M059J (cell line): ENCODE measurements at places on chromosomes 2 and 18.

DNA sequence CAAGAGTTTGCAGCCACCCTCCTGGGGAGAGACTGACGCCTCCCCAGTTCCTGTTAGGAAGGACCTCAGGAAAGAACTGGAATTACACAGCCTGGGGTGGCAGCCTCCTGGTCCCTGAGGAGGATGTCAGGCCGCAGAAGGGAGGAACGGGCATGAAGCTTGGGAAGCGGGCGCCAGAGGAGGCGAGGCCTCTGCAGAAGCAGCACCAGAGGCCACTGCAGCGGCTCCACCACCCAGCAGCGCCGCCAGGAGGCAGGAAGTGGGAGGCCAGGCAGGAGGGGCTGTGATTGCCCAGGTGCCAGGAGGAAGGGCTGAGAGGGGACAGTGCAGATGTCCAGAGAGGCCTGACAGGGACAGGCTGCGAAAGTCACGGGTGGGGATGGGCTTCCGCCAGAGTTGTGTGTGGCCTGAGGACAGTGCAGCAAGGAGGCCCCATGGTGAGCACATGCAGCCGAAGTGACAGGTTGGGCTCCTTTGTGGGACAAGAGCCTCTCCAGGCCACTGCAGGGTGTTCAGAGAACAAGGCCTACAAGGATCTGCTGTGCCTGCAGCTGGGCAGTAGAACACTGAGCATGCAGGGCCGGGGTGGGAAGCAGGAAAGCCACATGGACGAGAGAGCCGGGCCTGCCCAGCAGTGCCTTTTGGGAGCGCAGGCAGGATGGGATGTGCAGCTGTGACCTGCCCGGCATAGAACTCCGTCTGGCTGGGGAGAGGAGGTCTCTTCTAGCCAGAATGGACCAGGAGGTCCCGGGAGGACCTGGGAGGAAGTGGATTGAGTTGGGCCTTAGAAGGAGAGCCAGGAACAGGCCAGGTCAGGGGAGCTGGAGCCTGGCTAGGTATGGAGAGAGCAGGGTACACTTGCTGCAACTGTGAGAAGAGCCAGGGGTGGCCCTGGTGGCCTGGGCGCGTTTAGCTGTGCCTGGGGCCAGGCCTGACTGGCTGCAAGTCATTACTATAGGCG lies 39.1 kb upstream of the ALPP start:
- DNase-seq = no peak

DNA sequence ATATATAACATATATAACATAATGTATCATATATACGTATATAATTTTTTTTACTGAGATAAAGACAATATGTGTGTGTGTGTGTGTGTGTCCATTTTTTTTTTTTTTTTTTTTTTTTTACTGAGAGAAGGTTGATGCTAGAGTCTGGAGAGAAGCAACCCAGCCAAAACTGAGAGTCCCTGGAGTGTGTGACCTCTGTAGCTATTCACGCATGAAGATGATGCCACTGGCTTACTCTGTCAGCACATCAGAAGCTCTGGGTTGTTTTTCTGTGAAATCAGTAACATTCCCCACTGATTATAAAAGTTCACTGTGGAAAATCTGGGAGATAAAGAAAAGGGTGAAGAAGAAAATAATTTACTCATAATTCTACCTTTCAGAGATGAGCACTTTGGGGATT lies 27.2 kb downstream of the CCDC195 start:
- DNase-seq = no peak

- no peak for DNase-seq
These were observed 143.5 kb downstream of the TCF4 start for GRCh38 chr18:55444536-55444935.

DNA sequence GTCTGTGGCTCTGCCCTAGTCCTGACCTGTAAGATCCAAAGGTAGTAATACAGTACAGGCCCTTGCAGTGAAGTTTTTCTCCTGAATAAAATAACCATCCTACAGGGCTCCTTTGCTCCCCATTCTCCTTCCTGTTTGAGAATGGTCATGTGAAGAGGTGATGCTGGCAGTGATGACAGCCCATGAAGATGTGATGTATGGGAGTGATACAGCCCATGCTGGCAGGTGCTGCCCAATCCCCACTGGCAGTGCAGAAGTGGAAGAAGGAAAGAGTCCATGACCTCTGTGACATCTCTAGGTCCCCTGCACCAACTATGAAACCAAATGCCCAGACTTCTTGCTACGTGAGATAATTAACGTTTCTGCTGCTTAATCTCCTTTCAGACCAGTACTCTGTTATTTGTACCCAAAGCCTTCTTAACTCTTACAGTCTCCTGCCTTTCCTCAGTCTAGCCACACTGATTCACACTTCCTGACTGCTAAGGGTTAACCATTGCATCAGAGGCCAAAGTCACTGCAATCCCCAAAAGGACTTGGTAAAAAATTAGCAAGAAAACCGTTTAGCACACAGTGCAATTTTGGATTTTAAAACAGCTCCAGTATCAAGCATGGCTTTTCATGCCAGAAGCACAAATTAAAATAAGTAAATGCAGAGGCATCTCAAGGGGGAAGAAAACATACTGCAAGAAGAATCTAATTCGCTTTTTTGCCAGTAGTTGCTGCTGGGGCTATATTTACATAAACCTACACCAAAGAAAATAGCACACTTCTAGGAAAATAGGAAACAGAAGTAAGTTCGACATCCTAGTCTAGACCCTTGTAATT lies 98.0 kb downstream of the STK39 start:
- DNase-seq = no peak

- DNase-seq = peak; percentile 71
These were observed 73.2 kb downstream of the MBP start for GRCh38 chr18:77059294-77059916.
